ENCODE measurements at places on chromosomes 3 and 15.

DNA sequence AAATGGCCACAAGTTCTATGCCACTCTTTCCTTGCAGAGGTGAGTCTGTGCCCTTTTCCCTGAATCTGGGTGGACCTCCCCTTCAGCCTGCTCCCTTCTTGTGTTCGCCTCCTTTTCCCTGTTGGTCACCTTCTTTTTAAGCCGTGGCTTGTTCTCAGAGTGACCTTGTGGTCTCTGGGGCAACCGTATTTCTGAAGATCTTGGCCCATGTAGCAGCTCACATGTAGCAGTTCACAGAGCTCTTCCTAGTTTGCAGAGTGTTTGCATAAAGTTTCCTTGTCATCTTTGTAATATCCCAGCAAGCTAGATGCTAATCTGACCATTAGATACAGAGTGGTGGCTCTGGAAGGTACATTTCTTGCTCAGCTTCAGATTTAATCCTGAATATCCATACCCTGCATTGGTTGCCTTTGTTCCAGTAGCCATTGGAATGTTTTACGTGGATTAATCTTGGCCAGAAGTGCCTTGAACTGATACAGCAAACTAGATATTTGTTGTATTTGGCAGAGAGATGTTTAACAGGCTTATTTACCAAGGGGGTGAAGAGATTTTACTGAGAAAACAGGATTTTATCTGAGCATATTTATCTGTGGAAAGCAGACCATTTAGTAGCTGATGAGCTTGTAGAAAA lies 40.7 kb upstream of the BSN start:
- DNase-seq, result no peak

DNA sequence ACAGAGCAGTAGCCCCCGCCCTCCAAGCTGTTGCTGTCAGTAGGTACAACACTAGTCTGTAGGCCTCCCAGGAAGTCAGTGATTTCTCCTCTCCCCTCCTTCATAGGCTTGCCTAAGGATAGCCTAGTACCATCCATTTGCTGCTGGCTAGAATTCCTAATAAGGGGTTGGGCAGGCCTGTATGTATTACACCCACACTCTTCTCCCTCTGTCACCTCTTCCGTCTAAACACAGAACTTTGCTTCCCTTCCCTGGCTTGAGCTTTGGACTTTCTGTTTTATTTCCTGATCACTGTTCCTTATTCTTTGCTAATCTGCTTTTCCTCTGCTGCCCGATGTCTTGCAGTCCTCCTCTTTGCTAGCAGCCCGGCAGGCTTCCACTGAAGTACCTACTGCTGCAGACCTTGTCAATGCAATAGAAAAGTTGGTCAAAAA lies 93.4 kb upstream of the UMPS start:
- DNase-seq, result no peak

DNA sequence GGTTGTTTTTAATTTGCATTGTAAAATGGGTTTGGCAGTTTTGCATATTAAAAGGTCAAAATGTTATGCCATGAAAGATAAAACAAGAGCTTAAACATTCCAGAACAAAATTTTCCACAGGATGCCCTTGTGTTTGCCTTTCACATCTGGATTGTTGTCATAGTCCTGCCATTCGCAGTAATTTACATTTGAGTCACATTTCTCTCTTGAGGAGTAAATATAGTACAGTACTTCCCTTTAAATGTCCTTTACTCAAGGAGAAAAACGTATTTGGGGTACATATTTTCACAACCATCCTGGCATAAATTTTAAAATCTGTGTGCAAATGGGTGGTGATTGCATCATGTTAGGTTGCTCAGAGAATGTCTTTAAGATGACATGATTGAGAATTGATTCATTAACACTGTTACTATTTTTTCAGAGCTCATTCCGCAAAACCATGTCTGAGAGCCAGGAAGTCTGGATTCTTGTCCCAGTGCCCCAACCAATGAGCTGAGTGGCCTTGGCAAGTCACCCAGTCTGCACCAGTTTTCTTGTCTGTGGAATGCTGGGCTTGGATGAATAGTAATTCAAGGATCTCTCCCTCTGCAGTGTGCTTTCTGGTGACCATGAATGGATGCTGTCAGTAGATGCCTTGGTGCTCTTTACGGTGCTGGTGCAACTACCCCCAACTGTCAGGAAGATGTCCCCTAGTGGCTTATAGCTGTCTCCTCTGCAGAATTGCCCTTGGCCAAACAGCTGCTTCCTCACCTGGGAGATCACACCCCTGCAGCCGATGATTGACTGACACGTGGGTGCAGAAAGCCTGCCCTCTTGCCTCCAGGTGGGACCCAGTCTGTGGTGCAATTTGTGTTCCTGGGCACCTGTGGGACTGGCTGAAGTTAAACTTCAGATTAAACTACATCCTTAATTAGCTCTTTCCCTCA lies 43.0 kb downstream of the ABHD5 start:
- DNase-seq, result no peak

GRCh38 chr15:101037090-101037830 lies 118.1 kb downstream of the LRRK1 start:
- no peak for DNase-seq

GRCh38 chr15:58545307-58546065 lies 113.7 kb downstream of the LIPC start:
- no peak for DNase-seq

DNA sequence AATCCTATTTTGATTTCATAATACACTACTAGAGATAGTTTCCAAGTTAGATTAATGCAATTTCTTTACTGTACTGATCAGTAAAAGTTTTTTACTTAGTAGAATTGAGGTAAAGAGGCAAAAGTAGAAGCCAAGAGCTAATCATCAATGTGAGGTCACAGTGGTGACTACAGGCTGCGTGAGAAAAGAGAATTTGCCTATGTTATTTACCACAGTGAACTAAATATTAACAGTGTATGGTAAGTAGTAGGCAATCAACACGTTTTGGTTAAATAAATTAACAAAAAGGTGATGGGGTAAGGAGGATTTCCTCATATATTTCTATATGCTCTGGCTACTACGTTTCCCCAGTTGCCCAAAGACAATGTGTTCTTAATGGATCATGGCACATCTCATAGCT lies 202.2 kb upstream of the CMC1 start:
- no peak for DNase-seq

DNA sequence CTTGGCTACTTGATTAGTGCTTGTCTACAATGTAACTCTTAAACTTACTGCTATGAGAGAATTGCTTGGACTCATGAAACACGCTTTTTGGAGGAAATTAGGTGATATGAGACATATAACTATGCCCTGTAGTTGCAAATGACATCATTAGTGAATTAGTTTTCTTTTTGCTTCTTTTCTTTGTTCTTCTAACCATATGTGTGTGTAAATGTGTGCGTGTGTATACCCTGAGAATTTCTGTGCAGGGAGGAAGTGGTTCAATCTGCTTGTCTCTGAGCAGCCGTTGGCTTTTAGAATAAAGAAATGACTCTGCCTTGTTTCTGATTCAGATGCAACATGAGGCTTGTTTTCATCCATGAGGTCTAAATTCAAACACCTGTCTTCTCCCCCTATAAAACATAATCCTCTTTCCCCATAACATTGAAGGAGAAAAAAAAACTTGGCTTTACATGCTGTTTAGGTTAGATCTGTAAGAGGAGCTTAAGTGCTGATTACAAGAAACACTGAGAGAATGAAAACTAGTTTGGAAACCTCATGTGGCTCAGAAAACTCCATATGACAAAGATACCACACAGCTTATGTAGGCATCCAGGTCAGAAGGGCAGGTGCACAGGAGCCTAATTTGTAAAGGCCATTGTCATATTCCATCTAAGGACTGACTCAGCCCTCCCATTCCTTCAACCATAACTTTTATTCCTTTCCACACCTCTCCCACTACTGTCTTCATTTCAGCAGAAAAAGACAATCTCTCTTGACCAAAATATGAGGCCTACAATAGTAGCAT lies 30.5 kb upstream of the BLM start:
- no peak for DNase-seq

DNA sequence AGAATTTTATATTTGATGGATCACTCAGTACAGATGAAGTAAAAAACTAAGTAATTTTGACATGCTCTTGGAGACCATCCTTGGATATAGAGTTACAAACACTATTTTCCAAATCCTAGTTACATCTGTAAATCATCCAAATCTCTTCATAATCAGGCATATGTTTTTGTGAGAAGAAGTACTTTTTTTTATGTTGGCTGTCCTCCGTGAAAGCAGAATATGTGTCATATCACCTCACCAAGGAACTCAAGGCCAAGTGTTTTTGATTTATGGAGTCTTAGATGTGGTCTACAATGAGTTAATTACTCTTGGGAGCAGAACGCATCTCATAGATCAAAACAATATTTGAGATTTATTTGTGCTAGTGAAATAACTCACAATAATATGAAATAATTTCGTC lies 416.5 kb upstream of the TGFBR2 start:
- DNase-seq, result no peak

DNA sequence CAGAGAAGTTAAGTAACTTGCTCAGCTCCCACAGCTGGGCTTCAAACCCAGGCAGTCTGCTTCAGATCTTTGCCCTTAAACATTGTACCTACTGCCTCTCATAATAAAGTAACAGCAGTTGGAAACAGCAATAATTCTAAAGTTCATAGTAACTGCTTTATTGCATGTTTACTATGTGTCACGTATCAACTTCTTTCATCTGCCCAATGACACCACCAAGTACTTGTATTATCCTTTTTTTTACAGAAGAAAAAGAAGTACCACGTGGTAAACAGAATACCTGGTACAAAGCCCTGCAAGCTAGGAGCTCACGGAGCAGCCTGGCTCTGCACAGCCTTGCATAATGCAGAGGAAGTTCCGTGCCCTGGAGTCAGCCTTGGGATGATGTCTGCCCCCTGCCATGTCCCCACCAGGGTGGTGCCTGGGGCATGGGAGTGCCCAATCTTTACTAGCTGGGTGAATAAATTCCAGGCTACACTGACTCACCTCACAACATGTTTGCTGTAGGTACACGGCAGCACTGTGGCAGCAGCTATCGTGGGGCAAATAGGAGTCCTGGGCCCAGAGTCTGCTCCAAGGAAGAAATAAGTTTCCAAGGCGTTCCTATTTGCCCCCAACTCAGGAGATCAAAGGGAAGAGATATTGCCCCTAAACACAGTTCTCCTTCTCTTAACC lies 77.2 kb downstream of the LDHAL6B start:
- DNase-seq, result no peak

All from SW 1271 (cell line).